ENCODE measurements at places on chromosomes 7 and 10.

DNA sequence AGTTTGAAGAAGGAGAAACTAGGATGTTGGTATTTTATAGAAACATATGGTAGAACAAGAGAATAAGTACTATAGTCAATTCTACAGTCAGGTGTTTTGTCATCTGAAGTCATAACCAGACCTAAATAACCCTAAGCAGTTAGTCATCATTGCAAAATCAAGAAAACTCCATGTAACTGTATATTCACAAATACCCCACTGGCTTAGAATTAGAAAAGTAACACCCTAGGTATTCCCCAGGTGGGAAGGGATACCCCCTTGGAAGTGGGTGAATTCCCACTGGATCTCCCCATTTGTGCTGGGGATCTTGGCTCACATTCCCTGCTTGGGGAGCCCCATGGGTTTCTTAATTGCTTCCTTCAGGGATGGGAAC, 45.9 kb upstream of the ITGB8 start:
- no peak for DNase-seq

DNA sequence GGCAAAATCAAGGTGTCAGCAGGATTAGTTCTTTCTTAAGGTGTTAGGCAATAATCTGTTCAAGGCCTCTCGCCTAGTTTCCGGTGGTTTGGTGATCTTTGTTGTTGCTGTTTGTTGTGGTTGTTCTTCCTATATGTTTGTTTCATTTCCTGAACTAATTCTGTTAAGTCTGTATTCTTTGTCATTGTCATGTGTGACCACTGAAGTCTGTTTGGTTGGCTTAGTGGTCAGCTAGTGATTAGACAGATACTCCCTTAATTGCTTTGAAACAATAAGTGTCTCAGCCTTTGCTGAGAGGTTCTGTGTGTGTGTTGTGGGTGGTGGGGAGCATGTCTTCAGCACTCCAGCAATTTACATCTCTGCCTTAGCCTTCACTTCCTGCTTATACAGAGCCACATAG, 46.0 kb downstream of the ABCC2 start:
- DNase-seq = no peak

DNA sequence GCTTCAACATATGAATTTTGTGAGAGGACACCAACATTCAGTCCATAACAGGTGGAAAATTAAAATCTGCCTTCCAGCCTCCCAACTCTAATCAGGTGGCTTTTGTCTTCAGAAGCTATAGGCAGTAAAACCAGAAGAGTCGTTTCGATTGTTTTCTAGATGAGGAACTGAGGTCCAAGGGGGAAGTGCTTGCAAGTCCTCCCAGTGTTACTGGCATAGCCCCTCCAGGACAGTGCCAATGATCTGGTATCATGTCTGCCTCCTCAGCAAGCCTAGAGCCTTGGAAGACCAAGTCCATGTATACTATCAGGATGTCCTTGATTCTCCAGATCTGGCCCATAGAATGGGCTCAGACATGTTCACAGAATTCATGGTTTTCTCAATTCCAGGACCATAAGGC, 16.9 kb downstream of the CYP26A1 start:
- DNase-seq = no peak

GRCh38 chr10:51876503-51876902, 177.1 kb upstream of the CSTF2T start:
- no peak for DNase-seq

GRCh38 chr10:33716501-33717267, 382.2 kb upstream of the NRP1 start:
- DNase-seq = no peak

GRCh38 chr10:104608091-104608828, 32.8 kb upstream of the SORCS3 start:
- DNase-seq = no peak

DNA sequence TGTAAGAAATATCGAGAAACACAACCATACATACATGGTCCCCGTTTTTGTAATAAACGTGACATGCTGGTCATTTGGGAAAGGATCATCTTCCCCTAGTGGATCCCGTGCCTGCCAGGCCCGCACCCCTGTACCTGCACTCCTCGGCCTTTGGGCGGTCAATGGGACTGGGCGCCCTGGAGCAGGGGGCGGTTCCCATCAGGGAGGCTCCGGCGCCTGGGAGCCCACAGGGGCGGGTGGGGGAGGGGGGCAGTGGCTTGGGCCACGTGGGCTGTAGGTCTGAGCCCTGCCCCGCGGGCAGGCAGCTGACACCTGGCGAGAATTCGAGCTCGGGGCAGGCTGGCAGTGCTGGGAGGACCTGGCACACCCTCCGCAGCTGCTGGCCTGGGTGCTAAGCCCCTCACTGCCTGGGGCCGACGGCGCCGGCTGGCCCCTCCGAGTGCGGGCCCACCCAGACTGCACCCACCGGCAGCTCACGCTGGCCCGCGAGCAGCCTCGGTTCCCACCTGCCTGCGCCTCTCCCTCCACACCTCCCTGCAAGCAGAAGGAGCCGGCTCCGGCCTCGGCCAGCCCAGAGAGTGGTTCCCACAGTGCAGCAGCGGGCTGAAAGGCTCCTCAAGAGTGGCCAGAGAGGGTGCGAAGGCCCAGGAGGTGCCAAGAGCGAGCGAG, 361.6 kb upstream of the GRM3 start:
- no peak for DNase-seq
